Naive B cell (primary cell): ENCODE measurements at places on chromosomes 16 and 17. TPM values are rescaled to one million over a fixed set of nuclear protein-coding genes. Genes with fewer than 3 reads are reported as not detected.

GRCh38 chr17:79395066-79395465 lies 215.8 kb downstream of the RBFOX3 start:
- no peak for DNase-seq

GRCh38 chr16:64679976-64680690 lies 441.7 kb downstream of the CDH11 start:
- DNase-seq = no peak

- DNase-seq = no peak
Observed at GRCh38 chr16:7366041-7366440, 33.4 kb downstream of the RBFOX1 start.

The MAF gene
- polyA plus RNA-seq = 0.11 TPM

The SEZ6L2 gene
- polyA plus RNA-seq = not detected
